ENCODE measurements at places on chromosomes 11 and 22. TPM values are rescaled to one million over a fixed set of nuclear protein-coding genes. Genes with fewer than 3 reads are reported as not detected.

Gene HOATZ
- not detected for total RNA-seq

Gene CEP164
- 21.0 TPM for total RNA-seq

Gene CBX7
- 0.94 TPM for total RNA-seq

Gene LYVE1
- total RNA-seq, result 0.64 TPM

Gene KDELR3
- 19.3 TPM for total RNA-seq

All from A549 treated with dexamethasone at 1 μM for 4 hours (cell line).